ENCODE measurements at places on chromosomes 13 and 19.

GRCh38 chr19:29364224-29364726 lies 151.3 kb upstream of the UQCRFS1 start:
- DNase-seq: no peak

GRCh38 chr13:30983431-30983830 lies 51.0 kb downstream of the TEX26 start:
- no peak for DNase-seq

DNA sequence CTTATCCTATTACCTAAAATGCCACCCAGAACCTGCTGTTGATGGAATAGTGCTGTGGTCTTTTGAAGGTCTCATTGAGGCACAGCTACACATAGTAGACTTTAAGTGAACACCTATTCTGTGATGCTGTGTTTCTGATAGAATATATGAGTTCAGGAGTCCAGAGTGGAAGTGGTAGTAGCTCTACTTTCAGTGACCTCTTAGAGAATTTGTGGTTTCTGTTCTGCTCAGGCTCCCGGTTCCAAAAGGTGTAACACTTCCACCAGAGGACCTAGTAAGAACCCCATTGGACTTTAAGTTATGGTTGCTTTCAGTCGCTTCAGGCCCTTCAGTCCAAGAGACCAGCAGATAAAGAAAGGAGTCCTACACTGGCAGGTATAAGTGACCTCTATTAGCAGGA lies 11.4 kb upstream of the MYCBP2 start:
- no peak for DNase-seq

DNA sequence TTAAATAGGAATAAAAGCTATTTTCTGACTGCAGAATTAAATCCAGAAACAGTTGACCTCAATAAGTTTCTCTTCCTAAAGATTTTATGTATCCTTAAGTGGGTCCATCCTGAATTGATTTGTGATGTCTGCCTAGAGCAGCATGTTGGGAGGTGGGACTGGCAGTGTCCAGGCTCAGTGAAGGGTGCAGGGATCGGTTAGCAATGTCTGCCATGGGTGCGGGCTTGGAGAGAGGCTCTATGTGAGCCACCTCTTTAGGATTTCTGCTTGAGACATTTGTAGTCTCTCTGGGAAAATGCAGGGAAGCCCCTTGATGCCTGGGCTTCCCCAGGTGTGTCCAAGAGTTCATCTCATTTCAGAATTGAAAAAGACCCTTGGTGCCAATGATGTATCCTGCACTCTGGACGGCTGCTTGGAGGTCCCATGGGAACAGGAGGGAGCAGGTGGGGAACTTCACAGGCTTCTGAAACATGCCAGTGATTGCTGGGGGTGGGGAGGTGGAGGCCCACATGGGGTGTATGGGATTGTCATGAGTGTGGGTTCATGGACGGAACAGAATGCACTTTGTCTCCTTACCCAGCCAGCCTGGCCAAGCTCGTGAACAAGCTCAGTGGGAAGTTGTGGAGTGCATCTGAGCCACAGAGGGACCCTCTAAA lies 6.2 kb upstream of the COLGALT1 start:
- DNase-seq: no peak

- peak; percentile 17 for DNase-seq
Measured at GRCh38 chr19:18975869-18976268, 34.9 kb upstream of the HOMER3 start.

DNA sequence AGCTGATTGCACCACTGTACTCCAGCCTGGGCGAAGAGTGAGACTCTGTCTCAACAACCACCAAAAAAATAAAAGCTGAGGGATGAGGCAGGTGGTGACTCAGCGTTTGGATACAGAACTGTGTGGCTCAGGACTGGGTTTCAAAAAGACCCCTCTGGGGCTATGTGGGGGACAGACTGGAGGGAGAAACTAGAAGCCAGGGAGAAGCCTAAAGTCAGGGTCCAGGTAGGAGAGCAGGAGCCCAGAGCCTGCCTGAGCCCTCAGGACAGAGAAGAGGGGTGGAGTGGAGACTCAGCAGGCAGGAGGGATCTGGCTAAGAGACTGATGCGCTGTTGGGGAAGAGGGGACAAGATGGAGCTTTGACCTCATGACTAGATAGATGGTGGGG lies 1.8 kb upstream of the CD37 start:
- DNase-seq: no peak

- DNase-seq: peak; percentile 88
Measured at GRCh38 chr19:5953680-5954213, 24.2 kb downstream of the RANBP3 start.

GRCh38 chr13:29756506-29756905 lies 93.9 kb downstream of the UBL3 start:
- DNase-seq: no peak

DNA sequence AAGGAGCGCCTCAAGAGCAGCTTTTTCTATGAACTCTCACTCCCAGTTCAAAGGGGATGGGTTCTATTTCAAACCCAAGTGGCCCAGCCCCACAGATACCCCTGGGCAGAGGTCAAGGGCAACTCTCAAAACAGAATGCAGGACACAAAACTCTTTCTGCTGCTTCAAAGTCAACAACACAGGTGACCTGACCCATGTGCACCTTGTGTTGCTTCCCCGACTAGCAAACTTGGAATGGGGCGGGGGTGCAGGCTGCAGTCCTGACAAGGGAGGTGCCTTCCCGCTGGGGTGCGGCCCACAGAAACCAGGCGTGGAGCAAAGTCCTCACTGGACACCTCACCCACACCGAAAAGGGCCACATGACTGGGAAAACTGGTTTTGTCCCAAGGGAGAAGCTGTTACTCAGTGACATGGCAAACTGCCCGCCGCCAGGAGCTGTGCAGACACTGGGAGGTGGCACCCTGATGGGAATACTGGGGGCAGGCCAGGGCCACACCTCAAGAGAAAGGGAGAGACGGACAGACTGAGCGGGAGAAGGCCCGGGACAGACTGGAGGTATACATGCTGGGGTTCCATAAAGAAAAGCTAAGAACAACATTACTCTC lies 17.4 kb downstream of the ZC3H4 start:
- DNase-seq: no peak

DNA sequence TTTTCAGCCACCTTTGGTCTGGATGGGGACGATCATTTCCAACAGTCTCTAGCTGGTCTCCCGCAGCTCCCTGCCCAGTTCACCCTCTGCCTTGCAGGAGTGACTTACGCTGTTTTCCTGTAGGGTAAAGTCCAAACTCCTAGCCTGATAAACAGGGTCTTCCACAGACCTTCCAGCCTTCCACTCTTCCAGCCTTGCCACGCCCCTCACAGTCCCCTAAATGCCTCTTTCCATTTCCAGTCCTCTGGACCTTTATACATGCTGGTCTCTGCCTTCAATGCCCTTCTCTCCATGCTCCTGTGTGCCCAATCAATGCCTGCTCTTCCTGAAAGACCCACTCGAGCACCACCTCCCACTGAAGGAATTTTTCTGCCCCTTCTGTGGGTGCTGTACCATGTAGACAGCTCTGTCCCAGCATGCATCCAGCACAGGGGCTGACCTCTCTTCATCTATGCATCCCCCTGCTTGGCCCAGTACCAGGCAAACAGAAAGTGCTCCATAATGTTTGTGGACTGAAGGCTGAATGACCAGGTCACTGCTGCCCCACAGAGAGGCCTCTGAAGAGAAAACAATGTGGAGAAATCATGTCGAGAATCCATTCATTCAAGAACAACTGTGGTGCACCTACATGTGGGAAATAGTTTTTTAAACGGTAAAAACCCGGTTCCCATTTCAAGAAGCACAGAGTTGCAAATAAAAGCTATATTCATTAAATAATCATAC lies 4.6 kb downstream of the ATP7B start:
- no peak for DNase-seq

GRCh38 chr19:11506967-11507366 lies 1.3 kb upstream of the ZNF653 start:
- no peak for DNase-seq

DNA sequence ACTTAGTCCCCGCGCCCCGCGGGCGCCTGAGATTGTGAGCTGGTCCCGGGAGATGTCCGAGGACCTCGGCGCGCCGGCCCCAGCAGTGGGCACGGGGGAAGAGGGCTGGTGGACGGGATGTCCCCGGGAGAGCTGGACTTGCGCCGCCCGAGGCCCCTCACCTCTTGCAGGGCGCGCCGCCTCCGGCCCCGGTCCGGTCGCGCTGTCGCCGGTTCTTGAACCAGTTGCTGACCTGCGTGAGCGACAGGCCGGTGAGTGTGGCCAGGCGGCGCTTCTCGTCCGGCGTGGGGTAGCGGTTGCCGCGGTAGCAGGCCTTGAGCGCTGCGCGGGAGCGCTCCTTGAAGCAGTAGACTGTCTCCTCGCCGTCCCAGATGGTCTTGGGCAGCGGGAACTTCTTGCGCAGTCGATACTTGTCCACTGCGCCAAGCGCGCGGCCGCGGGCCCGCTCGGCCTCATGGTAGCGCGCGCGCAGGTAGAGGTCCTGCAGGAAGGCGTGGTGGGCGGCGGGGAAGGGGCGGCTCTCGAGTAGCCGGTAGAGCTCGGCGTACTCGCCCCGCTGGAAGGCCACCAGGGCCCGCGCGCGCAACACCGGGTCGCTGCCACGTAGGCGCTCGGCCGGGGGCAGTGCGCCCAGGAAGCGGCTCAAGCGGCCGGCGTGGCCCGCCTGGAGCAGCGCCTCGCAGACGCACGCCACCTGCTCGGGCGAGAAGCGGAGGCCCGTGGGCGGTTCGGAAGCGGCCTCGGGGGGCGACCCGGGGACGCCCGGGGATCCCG lies 984 bp downstream of the SIX5 start:
- DNase-seq: peak; percentile 93

GRCh38 chr13:36571444-36571843 lies 102.4 kb upstream of the SERTM1 start:
- no peak for DNase-seq

DNA sequence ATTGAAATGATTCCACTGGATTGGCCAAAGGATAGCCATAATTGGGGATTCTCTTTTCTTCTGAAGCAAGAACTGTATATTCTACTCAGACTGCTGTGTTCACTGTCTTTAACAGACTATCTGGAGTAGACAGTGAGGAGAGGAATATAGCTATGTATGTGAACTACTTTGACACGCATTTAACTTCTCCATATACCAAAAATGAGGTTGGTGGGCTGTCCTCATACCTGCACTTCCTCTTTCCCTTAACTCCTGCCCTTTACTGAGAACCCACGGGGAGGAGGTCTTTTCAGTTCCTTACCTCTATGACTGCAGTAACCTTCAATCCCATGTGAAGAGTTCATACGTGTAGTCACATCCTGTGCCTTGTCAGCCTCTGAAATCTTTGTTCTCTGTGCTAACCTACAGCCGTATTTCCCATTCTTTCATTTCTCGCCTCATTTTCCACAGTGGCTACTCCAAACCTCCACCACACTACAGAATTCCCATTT lies 305.8 kb downstream of the MTUS2 start:
- no peak for DNase-seq

GRCh38 chr13:111958612-111959395 lies 108.1 kb upstream of the SOX1 start:
- no peak for DNase-seq

DNA sequence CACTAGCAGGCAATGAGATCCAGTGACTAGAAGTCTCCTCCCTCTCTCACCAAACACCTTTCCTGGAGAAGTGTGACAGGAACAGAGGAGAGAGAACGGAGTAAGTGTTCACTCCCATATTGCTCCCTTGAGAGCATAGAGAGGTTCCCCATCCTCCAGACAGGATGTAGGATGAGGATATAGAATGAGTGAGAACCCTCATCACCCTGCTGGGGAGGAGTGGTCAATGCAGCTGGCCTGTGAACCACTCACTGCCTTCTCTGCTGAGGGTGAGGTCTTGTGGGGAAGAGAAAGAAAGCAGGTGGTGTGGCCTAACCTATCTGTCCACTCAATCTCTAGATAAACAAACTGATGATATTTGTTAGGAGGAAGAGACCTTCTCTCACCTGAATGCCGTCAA lies 386.6 kb downstream of the PCDH20 start:
- DNase-seq: no peak

DNA sequence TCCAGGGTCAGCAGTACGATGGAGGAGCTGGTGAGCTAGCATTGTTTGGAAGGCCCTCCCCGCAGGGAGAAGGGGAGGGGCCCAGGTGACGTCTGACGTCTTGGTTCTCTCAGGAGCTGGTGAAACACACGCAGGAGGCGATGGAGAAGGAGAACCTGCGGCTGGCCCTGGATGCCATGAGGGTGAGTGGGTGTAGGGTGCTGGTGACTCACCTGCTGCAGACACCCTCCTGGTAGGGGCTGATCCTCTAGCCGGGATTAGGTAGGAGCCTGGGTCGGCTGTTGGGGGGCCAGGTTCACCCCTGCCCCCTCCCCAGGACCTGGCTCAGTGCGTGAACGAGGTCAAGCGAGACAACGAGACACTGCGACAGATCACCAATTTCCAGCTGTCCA lies 55.8 kb downstream of the VAV1 start:
- DNase-seq: no peak
